ENCODE measurements at places on chromosomes 3 and 15. TPM values are rescaled to one million over a fixed set of nuclear protein-coding genes. Genes with fewer than 3 reads are reported as not detected.

OIP5 gene
- total RNA-seq: 0.44 TPM

CCR8 gene
- not detected for total RNA-seq

PLA2G4F gene
- total RNA-seq: 1.8 TPM

ATP13A5 gene
- 4.5 TPM for total RNA-seq

GABRB3 gene
- total RNA-seq: 1.1 TPM

NMB gene
- total RNA-seq: 13.8 TPM

TICRR gene
- 0.16 TPM for total RNA-seq

SEMA6D gene
- 3.0 TPM for total RNA-seq

SHC4 gene
- 4.0 TPM for total RNA-seq

ZNF502 gene
- 4.6 TPM for total RNA-seq

NUTM1 gene
- total RNA-seq: not detected

CFAP100 gene
- not detected for total RNA-seq

CCR9 gene
- not detected for total RNA-seq

ATP1B3 gene
- total RNA-seq: 47.2 TPM

RAB27A gene
- total RNA-seq: 18.3 TPM

CYB561D2 gene
- total RNA-seq: 23.6 TPM

SUSD5 gene
- 4.2 TPM for total RNA-seq

ZFAND6 gene
- total RNA-seq: 141 TPM

STRIT1 gene
- 0.32 TPM for total RNA-seq

FGD5 gene
- 18.7 TPM for total RNA-seq

LRRC3B gene
- 0.66 TPM for total RNA-seq

HIGD2B gene
- total RNA-seq: not detected

PLS1 gene
- 18.4 TPM for total RNA-seq

BNC1 gene
- total RNA-seq: 1.6 TPM

BMF gene
- total RNA-seq: 8.2 TPM

GOLGA6L7 gene
- total RNA-seq: not detected

GABRR3 gene
- total RNA-seq: not detected

OR5H15 gene
- total RNA-seq: not detected

PRICKLE2 gene
- total RNA-seq: 44.5 TPM

NTRK3 gene
- total RNA-seq: 13.8 TPM

FSTL1 gene
- total RNA-seq: 1,263 TPM

RETNLB gene
- not detected for total RNA-seq

GPR156 gene
- total RNA-seq: 0.33 TPM

TMC3 gene
- total RNA-seq: 1.6 TPM

CTXND1 gene
- total RNA-seq: not detected

HAUS2 gene
- total RNA-seq: 29.3 TPM

GOLGA8T gene
- total RNA-seq: not detected

PRTG gene
- total RNA-seq: 11.6 TPM

TTLL13 gene
- 0.15 TPM for total RNA-seq

IL17RC gene
- 90.6 TPM for total RNA-seq

All from breast epithelium (tissue), 4 donors.